ENCODE measurements at places on chromosomes 4 and X. TPM values are rescaled to one million over a fixed set of nuclear protein-coding genes. Genes with fewer than 3 reads are reported as not detected.
A peak's percentile ranks its signal among the peaks of the same experiment; 100 is the strongest.

GRCh38 chr4:111618908-111619307 lies 526.3 kb upstream of the FAM241A start:
- no peak for DNase-seq

Gene CXCL9
- not detected for total RNA-seq

Gene RBM46
- not detected for total RNA-seq

DNA sequence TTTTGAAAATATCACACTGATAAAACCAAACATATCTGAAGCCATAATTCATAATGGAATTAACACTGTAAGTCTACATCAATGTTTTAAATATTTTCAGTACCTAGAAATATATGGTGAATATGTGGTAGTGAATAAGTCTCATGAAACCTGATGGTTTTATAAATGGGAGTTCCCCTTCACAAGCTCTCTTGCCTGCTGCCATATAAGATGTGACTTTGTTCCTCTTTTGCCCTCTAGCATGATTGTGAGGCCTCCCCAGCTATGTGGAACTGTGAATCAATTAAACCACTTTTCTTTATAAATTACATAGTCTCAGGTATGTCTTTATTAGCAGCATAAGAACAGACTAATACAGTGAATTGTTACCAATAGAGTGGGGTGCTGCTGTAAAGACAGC lies 536.8 kb upstream of the GALNT7 start:
- DNase-seq = no peak

Gene FGFR3
- 0.07 TPM for total RNA-seq

Gene HPGD
- not detected for total RNA-seq

DNA sequence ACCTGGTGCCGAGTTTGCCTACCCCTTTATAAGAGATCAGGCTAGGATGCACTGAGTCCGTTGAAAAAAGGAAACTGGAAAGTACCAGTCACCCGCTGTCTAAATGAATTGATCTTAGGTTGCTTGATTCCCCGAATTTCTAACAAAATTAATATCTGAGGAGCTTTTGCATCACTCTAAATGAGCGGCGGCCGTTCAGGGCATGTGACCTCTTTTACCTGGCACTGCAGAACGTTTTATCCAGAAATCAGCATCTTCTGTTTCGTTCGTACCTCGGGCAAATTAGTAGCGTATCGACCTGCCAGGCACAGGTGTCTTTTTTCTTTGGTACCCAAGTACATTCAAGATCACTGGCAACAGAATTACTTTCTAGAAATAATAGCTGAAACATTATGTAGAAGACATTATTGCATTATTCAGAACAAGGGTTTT lies 876 bp downstream of the KLHL2 start:
- no peak for DNase-seq

DNA sequence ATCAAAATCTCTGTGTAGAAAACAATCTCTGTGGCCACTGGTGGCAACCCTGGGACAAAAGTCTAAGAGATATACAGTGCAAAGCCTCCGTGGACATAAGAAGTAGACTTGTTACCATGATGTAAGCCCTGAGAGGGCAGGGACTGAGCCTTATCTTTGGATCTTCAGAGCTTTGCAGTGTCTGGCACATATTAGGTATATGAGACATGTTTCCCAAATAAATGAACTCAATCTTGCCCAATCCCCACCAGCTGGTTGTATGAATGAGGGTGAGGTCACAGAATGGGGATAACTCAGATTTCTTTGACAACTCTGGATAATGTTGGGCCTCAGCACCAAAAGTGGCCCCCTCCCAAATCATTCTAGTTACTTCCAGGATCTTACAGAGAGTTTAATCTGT lies 511.4 kb upstream of the DIPK2B start:
- DNase-seq = peak; percentile 51

DNA sequence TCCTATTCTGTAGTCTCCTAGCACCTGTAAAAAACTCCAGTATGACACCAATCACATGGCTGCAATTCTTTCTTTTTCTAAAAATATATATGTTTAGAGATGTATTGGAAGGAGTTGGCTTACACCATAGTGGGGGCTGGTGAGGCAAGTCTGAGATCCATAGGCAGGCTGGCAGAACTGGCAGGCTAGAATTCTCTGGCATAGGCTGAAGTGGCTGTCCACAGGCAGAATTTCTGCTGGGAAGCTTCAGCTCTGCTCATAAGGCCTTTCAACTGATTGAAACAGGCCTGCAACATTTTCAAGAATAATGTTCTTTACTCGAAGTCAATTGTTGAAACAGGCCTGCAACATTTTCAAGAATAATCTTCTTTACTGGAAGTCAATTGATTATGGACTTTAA lies 37.0 kb downstream of the FGF2 start:
- DNase-seq = peak; percentile 26

- DNase-seq = no peak
Measured at GRCh38 chr4:21454201-21454600, 494.4 kb downstream of the KCNIP4 start.

DNA sequence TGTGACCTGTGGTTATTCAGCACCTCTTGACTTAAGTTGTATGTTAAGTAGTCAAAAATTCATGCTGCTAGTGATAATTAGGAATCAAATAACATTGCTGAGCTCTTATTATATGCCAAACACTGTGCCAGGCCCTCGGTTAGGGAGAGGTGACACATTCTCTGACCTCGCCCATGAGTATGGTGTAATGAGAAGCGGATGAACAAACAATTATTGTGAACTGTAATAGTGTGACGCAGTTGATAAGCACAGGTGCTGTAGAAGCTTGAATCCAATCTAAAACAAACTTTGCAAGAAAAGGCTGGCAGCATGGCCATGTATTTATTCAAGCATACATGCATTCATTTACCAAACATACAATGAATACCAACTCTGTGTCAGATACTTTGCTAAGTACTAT lies 303.5 kb upstream of the HS3ST1 start:
- DNase-seq = no peak

- no peak for DNase-seq
Measured at GRCh38 chr4:177480795-177481194, 38.6 kb upstream of the AGA start.

Gene GPC3
- total RNA-seq = not detected

Gene CT45A2
- total RNA-seq = not detected

GRCh38 chr4:3715061-3715854 lies 50.9 kb upstream of the ADRA2C start:
- DNase-seq = no peak

Gene MBTPS2
- 8.8 TPM for total RNA-seq

DNA sequence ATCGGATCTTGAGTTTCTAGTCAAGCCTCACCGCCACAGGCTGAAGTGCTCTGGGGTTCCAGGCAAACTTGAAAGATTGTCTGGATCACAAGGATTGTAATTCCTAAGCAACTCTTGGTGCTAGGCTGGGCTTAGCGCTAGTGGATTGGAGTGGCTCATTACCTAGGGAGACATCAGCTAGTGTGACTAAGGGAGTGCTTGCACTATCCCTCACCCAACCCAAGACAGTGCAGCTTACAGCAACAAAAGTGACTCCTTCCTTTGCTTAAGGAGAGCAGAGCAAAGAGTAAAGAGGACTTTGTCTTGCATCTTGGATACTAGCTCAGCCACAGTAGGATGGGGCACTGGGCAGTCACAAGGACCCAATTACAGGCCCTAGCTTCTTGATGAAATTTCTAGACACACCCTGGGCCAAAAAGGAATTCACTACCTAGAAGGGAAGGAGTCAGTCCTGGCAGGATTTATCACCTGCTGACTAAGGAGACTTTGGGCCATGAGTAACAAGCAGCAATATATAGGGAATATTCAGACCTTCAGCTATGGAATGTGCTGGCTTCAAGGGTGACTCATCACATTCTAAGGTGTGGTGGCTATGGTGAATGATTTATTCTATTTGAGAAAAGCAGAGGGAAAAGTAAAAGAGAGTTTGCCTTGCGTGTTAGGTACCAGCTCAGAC lies 1212.4 kb downstream of the PCDH18 start:
- DNase-seq = no peak

GRCh38 chrX:69372435-69372834 lies 131.7 kb upstream of the NALF2 start:
- DNase-seq = no peak
